Fibroblast of skin of right biceps (primary cell): ENCODE measurements at places on chromosomes 16 and 17.

GRCh38 chr16:89417352-89417751 lies 73.0 kb downstream of the ANKRD11 start:
- no peak for DNase-seq

- DNase-seq, result no peak
Measured at GRCh38 chr17:70059071-70059470, 16.0 kb upstream of the KCNJ16 start.

DNA sequence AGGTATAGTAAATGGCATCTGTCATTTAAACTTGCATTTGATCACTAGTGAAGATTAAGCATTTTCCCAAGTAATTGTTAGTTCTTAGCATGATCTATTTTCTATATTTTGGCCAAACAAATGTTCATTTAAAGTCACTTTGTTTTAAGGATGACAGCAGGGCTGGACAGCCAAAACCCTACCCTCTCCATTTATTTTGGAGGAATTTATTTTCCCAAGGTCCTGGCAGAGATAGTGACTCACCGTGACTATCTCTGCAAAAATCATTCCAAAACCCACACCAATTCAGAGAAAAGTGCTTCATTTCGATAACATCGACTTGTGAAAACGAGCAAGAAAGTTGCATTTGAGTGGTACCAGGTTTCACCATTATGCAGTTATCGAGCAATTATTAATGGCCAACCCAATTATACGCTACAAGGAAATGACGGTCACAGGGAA lies 665 bp upstream of the AKAP1 start:
- no peak for DNase-seq

DNA sequence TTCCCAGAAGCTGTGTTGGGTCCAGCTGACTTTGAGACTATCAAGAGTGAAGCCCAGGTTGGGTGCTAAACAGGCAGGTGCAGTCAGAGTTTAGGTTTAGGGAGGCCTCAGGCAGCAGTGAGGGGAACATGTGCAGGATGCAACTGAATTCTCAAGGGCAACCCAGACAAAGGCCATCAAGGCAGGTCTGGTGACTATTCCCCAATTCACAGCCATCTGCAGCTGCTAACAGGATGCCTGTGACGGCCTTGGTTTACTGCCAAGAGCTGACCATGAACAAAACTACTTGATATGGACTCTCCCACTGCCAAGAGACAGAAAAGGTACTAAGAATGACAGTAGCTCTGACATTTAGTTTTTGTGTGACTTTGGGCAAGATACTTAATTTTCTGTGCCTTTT lies 45.2 kb upstream of the BCAR1 start:
- DNase-seq, result no peak

GRCh38 chr17:48530208-48530886 lies 464 bp downstream of the HOXB1 start:
- no peak for DNase-seq

GRCh38 chr17:4604111-4604644 lies 19.8 kb downstream of the SMTNL2 start:
- peak; percentile 67 for DNase-seq

DNA sequence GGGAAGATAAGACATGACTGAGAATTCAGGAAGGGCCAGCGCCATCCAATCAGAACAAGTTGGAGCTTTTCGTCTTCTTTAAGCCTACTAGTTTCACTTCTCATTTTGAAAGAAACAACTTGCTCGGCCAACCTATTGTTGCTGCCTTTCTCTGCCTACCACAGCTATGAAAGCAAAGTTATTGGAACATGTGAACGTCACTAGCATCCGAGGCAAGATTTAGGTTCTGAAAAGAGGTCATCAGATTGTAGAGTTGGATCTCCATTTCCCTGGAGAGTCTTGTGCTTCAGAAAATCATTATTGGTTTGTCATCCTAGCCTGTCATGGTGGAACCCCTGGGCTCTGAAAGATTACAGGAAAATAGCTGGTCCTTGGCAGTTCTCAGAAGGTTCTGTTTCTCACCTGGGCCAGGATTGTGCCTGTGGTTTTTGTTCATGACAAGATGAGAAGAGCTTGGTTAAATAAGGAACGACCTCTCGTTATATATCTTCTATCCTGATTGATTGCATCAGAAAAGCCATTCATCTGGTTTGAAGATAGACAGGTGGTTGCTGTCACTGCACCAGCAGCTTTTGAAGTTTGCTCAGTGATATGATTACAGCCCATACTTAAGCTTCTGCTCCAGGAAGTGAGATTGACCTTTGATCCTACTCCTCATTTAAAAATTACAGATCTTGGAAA lies 25.3 kb downstream of the CDH13 start:
- DNase-seq, result no peak

- DNase-seq, result no peak
Measured at GRCh38 chr16:19488213-19488640, 33.7 kb downstream of the GDE1 start.

DNA sequence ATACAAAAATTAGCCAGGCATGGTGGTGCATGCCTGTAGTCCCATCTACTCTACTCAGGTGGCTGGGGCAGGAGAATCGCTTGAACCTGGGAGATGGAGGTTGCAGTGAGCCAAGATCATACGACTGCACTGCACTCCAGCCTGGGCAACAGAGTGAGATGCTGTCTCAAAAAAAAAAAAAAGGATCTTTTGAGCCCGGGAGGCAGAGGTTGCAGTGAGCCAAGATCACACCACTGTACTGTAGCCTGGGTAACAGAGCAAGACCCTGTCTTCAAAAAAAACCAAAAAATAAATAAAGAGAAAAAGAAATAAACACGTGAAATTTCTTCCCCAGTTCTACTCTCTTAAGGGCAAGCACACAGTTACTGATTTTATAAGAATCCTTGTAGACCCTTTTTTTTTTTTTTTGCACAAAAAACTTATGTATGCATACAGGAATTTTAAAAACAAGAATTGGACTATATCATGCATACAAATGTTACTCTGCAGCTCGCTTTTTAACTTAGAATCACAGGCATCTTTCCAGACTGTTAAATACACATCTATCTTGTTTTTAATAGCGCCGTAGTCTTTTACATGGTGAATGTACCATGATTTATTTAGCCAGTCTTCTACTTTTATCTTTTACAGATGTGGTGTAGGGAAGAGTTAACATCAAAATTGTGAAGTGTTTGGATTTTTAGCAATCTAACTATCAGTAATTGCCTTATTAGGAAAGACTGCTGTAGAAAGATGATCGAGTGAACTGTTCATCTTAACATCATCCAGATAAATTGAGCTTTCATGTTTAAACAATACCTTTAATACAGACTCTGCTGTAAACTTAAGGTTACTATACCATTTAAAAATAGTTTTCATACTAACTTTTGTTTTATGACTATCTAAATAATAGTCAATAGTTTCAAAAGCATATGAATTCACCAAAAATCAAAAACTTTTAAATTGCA lies 14.6 kb downstream of the CDH3 start:
- peak; percentile 60 for DNase-seq

GRCh38 chr17:13590441-13590840 lies 11.3 kb downstream of the HS3ST3A1 start:
- DNase-seq, result peak; percentile 33

- DNase-seq, result no peak
Measured at GRCh38 chr17:4147751-4148310, 4.8 kb downstream of the CYB5D2 start.

GRCh38 chr16:578870-579405 lies 9.2 kb downstream of the PIGQ start:
- peak; percentile 70 for DNase-seq
